Nephron progenitor cell (in vitro differentiated cells): ENCODE measurements at places on chromosomes 5 and 9.
A peak's percentile ranks its signal among the peaks of the same experiment; 100 is the strongest.

- DNase-seq, result no peak
Measured at GRCh38 chr5:56095579-56096102, 100.9 kb upstream of the IL6ST start.

GRCh38 chr9:130229759-130230158, 35.8 kb upstream of the HMCN2 start:
- no peak for DNase-seq

DNA sequence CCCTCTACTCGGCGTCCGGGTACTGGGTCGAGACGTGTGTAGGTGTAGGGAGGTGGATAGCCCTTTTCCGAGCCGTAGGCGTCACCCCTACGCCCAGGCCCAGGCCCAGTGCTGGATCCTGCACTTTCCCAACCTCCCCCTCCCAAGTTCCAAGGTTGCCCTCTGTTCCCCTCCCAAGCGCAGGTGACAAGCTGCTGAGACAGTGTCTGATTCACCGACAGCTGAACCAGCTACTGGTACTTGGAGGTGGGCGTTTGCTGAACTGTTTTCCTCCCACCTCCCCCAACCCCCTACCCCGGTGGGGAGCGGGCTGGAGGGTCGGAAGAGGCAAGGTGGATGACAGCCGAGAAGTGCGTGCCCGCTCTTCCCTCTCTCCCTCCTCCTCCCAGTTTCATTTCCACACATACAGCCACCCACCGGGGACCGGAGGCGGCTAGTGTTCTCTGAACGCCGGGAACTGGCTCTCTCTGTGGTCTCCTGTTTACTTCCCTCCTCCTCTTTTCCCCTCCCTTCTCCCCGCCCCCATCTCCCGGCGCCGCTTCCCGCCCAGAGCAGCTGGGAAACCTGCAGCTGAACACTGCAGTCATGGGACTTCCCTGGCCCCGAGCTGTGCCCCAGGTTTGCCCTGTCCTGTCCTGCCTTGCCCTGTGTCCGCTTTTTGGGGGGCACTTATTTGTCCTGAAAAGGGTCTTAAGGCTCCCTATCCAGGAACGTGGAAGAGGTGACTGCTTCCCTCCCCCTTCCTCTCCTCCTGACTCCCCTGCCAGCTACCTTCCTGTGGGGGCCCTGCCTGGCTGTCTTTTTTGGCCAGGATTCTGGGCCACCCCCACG, 6.2 kb upstream of the KLF9 start:
- peak; percentile 80 for DNase-seq

DNA sequence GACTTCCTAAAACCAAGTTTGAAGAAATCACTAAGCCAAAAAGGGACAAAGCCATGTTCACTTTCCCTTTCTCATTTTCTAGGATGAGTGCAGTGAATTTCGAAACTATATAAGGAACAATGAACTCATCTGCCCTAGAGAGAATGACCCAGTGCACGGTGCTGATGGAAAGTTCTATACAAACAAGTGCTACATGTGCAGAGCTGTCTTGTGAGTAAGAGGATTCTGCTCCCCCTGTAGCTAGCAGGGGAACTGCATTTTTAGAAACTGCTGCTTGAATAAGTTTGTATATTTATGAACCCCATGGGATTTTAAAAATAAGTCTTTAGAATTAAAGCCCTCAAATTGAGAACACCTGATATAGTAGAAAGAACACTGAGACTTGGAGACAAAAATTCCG, 42.7 kb upstream of the SPINK14 start:
- no peak for DNase-seq

DNA sequence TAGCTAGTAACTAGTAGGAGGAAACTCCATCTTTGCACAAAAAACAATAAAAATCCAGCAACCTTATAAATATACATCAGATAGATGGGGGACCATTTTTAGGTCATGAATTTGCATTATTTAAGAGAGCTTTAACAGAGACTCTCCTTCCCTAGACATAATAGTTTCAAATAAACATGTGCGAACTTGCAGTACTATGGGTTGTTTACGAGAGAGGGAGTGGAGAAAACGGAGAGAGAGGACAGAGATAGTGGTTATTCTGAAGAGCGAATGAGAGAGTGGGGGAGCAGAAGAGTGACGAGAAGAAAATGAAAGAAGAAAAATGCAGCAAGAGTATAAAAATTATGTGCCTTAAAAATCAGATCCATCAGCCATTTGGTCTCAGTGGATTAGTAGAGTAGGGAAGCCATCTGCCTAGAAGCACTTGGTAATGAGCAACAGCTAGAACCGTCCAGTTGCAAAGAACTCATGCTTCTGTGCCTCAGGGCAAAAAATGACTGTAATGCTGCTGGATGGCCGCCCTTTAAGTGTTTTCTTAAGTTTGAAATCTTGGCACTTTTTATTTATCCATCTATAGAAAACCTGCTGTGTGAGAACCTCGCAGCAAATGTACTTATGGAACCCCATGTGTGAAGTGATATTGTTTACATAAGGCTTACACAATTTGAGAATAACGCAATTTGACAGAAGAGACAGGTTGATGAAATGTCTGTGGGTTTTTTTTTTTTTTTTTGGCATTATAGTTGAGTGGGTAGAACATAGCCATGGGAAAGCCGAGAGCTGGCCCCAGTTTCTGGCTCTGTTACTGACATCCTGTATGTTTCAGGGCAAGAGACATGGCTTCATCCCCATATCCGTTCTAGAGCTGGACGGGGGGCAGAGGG, 95.6 kb upstream of the ZNF608 start:
- DNase-seq, result no peak

DNA sequence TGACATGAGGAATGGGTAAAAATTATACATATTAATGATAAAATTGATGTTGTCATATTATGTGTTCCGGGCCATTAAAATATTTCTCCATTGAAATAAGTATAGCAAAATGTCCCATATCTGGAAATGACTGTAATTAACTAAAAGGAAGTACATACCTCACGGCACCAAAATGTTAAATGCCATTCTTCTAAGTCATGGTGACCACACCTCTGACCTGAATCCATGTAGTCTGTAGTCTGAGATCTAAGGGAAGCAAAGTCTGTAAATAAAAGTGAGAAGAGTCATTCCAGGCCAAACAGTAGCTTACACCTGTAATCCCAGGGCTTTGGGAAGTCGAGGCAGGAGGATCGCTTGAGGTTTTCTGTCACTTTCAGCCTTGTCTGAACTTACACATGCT, 8.7 kb upstream of the GDA start:
- DNase-seq, result no peak

DNA sequence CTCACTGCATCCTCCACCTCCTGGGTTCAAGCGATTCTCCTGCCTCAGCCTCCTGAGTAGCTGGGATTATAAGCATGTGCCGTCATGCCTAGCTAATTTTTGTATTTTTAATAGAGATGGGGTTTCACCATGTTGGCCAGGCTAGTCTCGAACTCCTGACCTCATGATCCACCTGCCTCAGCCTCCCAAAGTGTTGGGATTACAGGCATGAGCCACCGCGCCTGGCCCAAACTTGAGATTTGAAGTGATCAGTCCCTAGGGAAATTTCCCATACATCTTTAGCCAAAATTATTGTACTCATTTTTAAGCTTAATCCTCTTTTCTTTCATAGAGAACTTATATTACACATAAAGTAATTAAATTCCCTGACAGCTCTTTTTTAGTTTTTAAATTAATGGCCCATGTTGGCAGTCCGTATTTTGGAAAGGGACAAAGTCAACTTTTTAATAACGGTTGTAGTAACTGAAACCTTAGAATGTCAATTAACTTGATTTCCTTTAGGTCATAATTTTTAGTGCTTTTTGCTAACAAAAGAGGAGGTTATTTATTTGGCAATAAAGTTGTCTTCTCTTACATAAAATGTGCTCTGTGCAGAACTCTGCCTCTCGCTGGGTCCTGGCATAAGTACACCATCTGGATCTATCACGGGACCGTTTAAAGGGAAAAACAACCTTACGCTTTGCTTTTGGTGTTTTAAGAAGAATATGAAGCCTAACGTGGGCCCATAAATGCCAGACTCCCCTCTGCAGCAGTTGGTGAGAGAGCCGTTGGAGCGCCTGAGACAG, 142.3 kb upstream of the OTULINL start:
- DNase-seq, result no peak

GRCh38 chr5:176371621-176372539, 6.6 kb downstream of the ARL10 start:
- DNase-seq, result no peak

GRCh38 chr9:94912700-94913249, 186.3 kb downstream of the AOPEP start:
- DNase-seq, result no peak

DNA sequence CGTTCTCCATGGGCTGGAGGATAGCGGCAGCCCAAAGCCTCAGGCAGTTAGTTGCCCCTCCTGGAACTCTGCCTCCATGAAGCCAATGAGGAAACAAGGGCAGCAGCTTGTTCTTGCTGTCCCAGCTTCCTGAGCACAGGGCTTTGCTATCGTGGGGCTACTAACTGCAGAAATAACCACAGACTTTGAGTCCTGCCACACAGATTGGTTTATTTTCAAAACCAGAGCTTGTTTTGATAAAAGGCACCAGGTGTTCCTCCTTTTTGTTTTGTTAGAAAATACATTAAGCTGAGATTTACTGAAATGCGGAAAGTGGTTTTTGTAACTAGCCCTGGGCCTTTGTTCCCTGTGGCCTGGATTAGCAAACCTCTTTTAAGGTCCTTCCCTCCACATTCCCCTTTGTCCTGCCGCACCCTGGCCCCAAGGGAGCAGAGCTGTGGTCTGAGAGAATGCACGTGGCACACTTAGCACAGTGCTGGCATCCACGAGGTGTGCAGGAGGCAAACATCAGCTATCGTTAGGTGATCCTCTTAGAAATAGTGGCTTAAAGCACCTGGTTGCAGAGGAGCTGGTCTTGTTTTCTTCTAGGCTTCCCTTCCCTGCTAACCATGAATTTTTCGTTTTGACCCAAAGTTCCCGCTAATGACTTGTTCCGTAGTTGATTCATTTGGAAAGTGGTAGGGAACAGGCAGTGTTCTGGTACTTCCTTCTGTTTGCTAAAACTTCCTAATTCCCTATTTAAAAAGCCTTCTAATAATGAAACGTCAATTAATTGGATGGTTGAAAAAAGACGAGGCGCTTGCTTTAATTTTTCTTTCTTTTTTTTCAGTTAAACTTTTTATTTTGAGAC, 21.5 kb downstream of the MVB12B start:
- no peak for DNase-seq

- DNase-seq, result no peak
Measured at GRCh38 chr5:58048954-58049353, 410.9 kb downstream of the PLK2 start.

- no peak for DNase-seq
Measured at GRCh38 chr5:3787604-3788003, 192.0 kb downstream of the IRX1 start.

- no peak for DNase-seq
Measured at GRCh38 chr9:115264313-115264712, 146.4 kb upstream of the TNC start.

GRCh38 chr5:126450346-126450745, 27.1 kb downstream of the GRAMD2B start:
- DNase-seq, result no peak

GRCh38 chr5:111548992-111549649, 36.8 kb upstream of the STARD4 start:
- DNase-seq, result no peak

DNA sequence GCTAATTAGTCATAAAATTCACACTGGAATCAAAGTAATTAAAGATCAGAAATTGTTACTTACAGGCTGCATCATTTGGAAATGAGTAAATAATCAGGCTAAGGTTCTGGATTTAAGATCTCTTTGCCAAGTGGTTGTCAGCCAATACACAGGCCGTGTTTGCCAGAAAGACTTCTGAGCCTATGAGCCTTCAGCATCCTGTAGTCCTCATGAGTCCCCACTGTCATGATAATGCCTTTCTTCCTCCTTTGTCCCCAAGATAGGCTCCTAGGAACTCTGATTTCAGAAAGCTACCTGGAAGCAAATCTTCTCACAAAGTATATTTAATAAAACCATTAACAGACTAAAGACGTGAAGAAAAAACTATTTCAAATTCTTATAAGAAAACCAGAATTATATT, 810.5 kb downstream of the DNAH5 start:
- DNase-seq, result no peak

DNA sequence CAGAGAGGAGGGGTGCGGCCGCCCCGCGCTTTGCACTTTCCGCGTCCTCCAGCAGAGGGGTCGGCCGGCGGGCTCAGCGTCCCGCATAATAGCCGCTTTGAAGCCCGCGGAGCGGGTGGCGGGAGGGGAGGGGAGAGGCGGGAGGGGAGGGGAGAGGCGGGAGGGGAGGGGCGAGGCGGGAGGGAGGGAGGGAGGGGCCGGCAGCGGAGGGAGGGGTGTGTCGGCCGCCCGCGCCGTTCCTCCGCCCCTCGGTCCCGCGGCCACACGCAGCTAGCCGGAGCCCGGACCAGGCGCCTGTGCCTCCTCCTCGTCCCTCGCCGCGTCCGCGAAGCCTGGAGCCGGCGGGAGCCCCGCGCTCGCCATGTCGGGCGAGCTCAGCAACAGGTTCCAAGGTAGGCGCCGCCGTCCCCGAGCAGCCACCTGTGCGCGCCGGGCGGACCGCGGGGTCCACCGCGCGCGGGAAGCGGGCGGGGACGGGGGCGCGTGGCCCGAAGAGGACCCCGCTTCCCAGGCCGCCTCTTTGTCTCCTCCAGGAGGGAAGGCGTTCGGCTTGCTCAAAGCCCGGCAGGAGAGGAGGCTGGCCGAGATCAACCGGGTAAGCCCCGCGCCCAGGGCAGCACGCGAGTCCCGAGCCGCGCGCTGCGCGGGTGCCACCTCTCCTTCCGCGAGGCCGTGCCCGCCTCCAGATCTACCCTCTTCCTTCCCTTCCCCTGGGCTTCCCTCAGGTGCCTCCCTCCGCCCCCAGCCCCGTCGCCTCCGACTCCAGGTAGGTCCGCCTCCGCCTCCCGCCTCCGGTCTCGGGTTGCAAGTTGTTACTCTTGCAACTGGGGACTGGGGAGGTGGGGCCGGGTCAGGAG, at the start of gene AIF1L:
Gene AIF1L, plus strand, starts transcription at position 263 of the 857 bp plus-strand sequence. Its CDS starts 99 bp downstream, at position 362.
- DNase-seq, result peak; percentile 82

DNA sequence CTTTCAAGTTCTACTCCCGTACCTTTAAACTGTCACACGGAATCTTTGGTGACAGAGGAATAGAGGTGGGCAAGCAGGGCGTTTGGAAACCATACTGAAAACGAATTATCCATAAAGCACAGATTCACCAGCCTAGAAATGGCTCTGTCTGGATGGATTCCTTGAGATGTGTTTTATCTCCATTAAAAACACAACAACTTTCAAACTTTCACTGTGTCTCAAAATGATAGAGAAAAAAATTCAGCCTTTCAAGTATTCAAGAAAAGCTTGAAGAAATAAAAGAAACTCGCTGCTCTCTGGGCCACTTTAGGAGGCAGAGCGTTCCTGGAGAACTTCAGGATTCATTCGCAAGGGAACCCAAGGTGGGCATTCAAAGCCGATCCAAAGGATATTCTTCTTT, 589 bp upstream of the THBS4 start:
- DNase-seq, result no peak

- no peak for DNase-seq
Measured at GRCh38 chr9:106583751-106584150, 279.2 kb upstream of the ZNF462 start.

GRCh38 chr5:61347080-61347479, 15.0 kb downstream of the ZSWIM6 start:
- DNase-seq, result no peak

GRCh38 chr9:21813575-21814473, 11.4 kb downstream of the MTAP start:
- DNase-seq, result peak; percentile 45
